ENCODE measurements at places on chromosomes 4 and X.

GRCh38 chrX:125295337-125295736 lies 24.3 kb upstream of the TEX13C start:
- DNase-seq, result no peak

GRCh38 chrX:105462186-105462585 lies 241.7 kb upstream of the TEX13A start:
- DNase-seq, result no peak

- DNase-seq, result peak; percentile 82
Measured at GRCh38 chr4:157992038-157992705, 180.7 kb downstream of the GASK1B start.

DNA sequence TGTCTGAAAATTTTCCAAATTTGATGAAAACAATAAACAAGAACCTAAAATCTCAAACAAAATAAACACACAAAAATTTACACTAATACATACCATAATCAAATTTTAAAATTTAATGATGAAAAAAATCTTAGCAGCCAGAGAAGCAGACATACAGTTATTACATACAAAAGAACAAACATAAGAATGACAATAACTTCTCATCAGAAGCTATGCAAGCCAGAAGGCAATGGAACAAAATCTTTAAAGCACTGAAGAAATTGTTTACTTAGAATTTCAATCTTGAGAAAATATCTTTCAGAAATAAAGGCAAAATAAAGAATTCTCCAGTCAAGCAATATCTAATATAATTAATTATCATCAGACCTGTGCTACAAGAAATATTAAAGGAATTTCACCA lies 121.3 kb downstream of the IDS start:
- no peak for DNase-seq

DNA sequence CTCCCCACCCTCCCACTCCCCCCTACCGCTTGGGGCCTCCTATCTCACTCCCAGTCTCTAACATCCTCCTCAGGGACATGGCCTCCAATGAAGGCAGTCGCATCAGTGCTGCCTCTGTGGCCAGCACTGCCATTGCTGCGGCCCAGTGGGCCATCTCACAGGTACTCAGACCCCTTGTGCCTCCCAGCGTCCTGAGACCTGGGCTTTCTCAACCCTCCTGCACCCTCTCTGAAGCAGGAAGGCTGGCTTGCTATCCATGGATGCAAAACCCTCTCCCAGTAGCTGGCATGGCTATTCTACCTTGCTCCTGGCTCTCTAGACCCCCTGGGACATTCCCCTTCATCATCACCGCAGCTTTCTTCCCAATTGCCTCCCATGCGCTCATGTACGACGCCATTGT lies 13.3 kb upstream of the UBA1 start:
- no peak for DNase-seq

- DNase-seq, result peak; percentile 1
Measured at GRCh38 chrX:41145920-41146608, 60.8 kb downstream of the USP9X start.

DNA sequence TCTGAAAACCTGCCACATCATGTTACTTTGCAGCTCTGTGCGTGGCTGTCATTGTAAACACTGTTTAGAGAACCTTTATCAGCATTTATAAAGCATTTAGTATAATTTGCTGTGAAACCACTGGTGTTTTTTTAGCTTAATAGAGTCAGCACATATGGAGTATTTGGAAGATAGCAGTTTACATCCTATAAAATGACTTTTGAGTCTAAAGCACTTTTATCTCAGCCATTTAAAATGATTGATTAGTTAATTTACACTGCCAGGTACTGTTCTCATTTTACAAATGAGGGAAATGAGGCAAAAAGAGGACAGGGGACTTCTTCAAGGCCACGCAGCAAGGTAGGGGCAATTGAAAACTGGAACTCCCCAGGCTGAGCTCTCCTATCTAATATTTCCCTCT lies 181.7 kb downstream of the FRMPD4 start:
- no peak for DNase-seq

DNA sequence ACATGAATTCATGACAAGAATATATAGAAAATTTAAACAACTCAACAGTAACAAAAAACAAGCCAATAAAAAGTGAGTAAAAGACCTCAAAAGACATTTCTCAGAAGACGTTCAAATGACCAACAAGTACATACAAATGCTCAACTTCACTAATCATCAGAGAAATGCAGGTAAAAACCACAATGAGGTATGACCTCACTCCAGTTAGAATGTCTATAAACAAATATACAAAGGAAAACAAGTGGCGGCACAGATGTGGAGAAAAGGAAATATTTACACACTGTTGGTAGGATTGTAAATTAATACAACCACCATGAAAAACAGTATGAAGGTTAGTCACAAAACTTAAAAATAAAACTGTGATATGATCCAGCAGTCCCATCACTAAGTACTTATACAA lies 1033.1 kb downstream of the RAPGEF2 start:
- DNase-seq, result no peak

- no peak for DNase-seq
Measured at GRCh38 chrX:147950352-147950751, 30.8 kb upstream of the FMR1NB start.

DNA sequence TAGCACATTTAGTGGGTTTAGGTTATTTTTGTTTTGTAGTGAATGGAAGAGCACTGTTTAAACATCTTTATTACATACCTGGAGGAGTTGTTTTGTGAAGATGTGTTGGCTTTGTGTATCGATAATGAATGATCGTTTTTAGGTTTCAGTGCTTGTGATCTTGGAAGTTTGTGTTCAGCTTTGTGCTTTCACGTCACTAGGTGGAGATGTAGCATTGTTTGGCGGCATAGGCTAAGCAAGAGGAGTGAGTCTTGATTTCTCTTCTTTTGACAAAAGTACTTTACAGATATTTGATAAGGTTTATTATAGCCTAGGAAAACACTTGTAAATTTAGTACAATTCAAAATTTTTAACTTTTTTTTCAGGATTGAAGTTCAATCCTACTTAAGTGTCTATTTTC lies 50.4 kb downstream of the PDK3 start:
- peak; percentile 38 for DNase-seq
